ENCODE measurements at places on chromosomes 3 and 15. TPM values are rescaled to one million over a fixed set of nuclear protein-coding genes. Genes with fewer than 3 reads are reported as not detected.
A peak's percentile ranks its signal among the peaks of the same experiment; 100 is the strongest.

ZIC1 gene
- total RNA-seq: not detected

TGM5 gene
- total RNA-seq: not detected

IL5RA gene
- total RNA-seq: 0.73 TPM

DNA sequence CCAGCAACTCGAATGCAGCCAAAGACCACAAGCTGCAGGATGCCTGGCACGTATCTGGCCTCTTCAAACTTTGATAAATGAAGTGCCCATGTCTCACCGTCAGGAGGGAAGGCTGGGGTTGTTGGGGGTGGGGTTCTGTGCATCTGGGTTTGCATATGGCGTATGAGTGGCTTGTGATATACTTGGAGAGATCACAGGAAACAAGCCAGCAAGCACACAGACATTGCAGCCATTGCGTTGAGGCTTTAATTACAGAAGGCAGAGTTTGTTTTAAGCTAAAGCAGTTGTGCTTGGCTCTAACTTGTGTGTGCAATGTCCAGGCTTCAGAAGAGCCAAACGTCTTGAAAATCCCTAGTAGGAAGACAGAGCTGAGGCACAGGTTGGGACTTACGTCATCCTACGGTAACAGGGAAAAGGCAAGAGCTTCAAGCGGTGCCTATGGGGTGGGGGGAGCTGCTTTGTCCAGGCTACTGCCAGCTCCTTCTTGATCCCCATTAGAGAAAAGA, 109.2 kb downstream of the ASB7 start:
- H3K27ac ChIP-seq: no peak overlapping the region
- DNase-seq: no peak
- no peaks in the 10 kb centered on the region for H3K27me3 ChIP-seq
- H3K36me3 ChIP-seq: no peaks in the 10 kb centered on the region

DNA sequence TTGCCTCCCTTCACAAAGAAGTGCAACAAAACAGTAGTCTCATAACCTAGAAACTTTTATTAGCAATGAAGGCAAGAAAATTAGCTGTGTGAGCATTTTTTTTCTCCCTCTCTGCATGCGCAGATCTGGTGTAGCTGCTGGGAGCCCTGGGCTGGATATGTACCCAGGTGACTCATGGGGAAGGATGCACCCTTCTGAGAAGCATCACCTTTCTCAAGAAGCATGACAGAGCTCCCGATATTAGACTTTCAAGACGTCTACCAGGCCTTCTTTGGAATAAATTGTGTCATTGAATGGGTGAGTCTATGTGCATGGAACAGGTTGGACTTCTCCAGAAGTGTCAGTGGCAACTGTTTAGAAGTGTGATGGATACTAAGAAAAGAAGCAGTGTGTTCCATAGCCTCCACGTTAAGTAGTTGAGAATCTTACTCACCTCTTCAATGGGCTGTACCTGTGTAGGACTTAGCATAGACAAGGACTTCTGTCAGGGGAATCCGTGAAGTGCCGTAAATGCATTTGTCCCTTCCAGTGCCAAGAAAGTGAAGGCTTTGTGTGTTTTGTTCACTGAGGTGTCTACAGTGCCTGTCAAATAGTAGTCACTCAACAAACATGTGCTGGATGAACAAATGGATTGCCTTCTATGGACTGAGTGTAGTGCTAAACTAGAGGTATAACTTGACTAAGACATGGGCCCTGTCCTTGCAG, 47.7 kb upstream of the RASGRP1 start:
- H3K4me3 ChIP-seq: no peak overlapping the region
- H3K36me3 ChIP-seq: no peaks in the 10 kb centered on the region
- H3K27ac ChIP-seq: peak overlapping the region; percentile 58
- H3K27me3 ChIP-seq: no peaks in the 10 kb centered on the region

GRCh38 chr15:71136793-71137518, 21.7 kb downstream of the THSD4 start:
- H3K27me3 ChIP-seq: no peaks in the 10 kb centered on the region
- no peaks in the 10 kb centered on the region for H3K36me3 ChIP-seq
- H3K4me3 ChIP-seq: no peak overlapping the region
- no peak for DNase-seq

GRCh38 chr15:75705854-75706681, 6.6 kb downstream of the CSPG4 start:
- no peaks in the 10 kb centered on the region for H3K36me3 ChIP-seq
- no peaks in the 10 kb centered on the region for H3K27me3 ChIP-seq
- H3K4me1 ChIP-seq: no peaks in the 10 kb centered on the region
- no peak overlapping the region for H3K4me3 ChIP-seq
- DNase-seq: no peak

DNA sequence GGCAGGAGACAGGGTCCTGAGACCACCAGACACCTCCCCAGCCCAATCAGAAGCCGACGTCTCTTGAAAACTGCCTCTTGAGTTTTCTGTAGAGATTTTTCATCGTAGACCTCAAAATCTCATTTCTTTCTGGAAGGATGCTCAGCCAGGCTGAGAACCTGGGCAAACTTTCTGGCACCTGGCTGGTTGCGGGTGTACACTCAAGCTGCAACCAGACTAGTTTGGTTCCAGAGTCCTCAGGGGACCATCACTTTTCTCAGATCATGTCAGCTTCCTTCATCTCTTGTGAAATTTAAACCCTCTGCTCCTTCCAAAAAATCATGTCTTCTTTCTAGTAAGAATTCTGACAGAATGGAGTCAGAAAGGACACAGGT, 45.1 kb downstream of the CMTM7 start:
- no peak overlapping the region for H3K4me3 ChIP-seq
- peaks cover 32% of the 10 kb centered on the region for H3K4me1 ChIP-seq
- peaks cover 6% of the 10 kb centered on the region for H3K36me3 ChIP-seq

DNA sequence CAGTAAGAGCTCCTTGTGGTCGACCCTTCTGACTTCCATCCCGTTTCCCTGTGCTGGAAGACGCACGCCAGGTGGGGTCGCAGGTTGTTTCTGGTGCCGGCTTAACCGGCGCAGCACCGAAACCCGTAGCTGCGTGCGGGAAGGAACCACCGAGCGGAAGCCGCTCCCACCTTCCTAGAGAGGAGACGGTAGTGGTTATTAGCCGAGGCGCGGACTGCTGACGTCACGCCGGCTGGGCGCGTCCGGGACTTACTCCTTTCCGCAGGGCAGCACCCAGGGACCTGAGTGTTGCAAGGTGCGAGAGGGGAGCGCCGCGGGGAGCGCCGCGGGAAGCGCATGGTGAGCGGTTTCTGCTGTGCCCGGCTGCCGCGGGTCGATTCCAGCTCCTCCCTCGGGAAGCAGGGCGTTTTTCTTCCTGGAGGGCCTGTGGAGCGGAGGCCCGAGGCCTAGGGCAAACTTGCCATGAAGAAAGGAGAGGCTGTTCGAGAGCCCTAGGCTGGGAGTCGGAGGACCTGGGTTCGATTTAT, at the start of gene ZNF501:
TSS of gene ZNF501 (plus strand) at position 252 of the 527 bp plus-strand sequence. CDS start 4,787 bp downstream, outside the sequence.
- H3K27me3 ChIP-seq: no peaks in the 10 kb centered on the region
- H3K4me1 ChIP-seq: peaks cover 11% of the 10 kb centered on the region
- H3K36me3 ChIP-seq: no peaks in the 10 kb centered on the region

- no peak overlapping the region for H3K4me3 ChIP-seq
- no peak overlapping the region for H3K27ac ChIP-seq
- no peaks in the 10 kb centered on the region for H3K27me3 ChIP-seq
Observed at GRCh38 chr3:23079976-23080375, 123.2 kb upstream of the UBE2E2 start.

DNA sequence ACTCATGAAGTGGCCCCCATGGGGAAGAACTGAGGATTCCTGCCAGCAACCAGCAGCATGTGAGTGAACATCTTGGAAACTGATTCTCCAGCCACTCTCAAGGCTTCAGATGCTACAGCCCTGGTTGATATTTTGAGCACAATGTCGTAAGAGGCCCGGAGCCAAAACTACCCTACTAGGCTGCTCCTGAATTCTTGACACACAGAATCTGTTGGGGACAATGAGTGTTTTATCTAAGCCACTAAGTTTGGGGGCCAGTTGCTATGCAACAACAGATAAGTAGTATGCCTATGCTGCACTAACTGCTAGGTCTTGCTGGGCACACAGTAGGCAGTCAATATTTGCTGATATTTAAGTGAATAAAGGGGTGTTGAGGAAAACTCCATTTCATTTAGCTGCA, 89.9 kb upstream of the CHL1 start:
- no peaks in the 10 kb centered on the region for H3K4me1 ChIP-seq
- H3K27me3 ChIP-seq: no peaks in the 10 kb centered on the region
- DNase-seq: no peak
- H3K36me3 ChIP-seq: no peaks in the 10 kb centered on the region

DNA sequence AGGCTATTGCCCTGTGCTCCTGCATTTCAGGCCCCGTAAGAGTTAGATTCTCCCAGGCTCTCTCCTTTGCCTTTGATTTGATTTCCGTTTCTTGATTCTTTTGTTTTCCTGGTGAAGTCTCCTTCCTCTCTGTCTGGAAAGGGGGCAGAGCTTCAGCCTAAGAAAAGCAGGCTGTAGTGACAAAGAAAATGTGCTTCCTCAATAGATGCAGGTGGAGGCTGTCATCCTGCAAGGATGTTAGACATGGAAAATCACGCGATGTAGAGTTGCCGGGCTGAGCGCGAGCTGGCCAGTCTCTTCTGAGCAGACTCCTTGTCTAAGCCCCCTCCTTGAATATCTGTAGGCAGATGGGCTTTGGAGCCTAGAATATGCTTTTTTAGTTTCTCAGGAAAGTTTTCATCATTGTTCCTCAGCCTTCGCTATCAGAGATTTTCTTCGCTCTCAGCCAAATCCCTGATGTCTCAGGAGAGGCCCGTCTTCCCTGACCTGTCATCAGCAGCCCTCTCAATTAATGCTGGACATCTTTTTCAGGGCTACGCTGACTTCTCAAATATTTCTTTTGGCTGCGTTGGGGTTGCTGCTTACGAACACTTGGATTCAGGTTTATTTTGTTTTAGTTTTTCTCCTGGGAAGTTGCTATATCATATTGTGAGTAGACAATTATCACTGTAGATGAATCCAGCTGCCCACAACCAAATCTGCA, 163.6 kb downstream of the ITPR1 start:
- peaks cover 15% of the 10 kb centered on the region for H3K36me3 ChIP-seq
- no peaks in the 10 kb centered on the region for H3K4me1 ChIP-seq
- no peak overlapping the region for H3K27ac ChIP-seq

PPM1L gene
- total RNA-seq: 5.6 TPM

EXD1 gene
- not detected for total RNA-seq

- H3K27me3 ChIP-seq: no peaks in the 10 kb centered on the region
- no peak overlapping the region for H3K4me3 ChIP-seq
- no peaks in the 10 kb centered on the region for H3K4me1 ChIP-seq
- H3K36me3 ChIP-seq: no peaks in the 10 kb centered on the region
- H3K27ac ChIP-seq: no peak overlapping the region
- DNase-seq: peak; percentile 16
Observed at GRCh38 chr15:74988007-74988800, 7.2 kb upstream of the SCAMP5 start.

DNA sequence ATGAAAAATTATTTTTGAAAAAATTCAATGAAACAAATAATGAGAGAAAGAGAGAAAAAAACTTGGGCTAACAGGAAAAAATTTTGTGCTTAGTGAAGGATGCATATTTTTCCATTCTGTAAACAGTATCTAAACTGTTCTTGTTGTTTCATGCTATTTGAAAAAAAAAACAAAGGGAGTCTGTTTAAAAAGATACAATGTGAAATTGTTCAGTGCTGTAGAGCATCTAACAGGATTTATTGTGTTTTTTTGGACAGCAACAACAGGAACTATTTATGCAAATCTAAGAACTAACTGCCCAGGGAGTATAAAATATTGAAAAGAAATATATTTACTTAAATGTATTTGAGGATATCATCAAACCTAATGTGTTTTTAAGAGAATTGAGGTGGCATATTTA, 55.1 kb downstream of the PEX5L start:
- no peaks in the 10 kb centered on the region for H3K27me3 ChIP-seq
- no peak overlapping the region for H3K4me3 ChIP-seq
- no peak overlapping the region for H3K27ac ChIP-seq
- no peaks in the 10 kb centered on the region for H3K36me3 ChIP-seq
- no peaks in the 10 kb centered on the region for H3K4me1 ChIP-seq

GRCh38 chr3:185268194-185268962, 14.5 kb upstream of the EHHADH start:
- no peak overlapping the region for H3K27ac ChIP-seq
- DNase-seq: no peak
- H3K27me3 ChIP-seq: peaks cover 2% of the 10 kb centered on the region

GOLGA6A gene
- 0.37 TPM for total RNA-seq

- H3K4me3 ChIP-seq: no peak overlapping the region
- peaks cover 12% of the 10 kb centered on the region for H3K4me1 ChIP-seq
- H3K27ac ChIP-seq: no peak overlapping the region
- H3K27me3 ChIP-seq: no peaks in the 10 kb centered on the region
Observed at GRCh38 chr3:118938183-118938961, 96.3 kb downstream of the IGSF11 start.

DNA sequence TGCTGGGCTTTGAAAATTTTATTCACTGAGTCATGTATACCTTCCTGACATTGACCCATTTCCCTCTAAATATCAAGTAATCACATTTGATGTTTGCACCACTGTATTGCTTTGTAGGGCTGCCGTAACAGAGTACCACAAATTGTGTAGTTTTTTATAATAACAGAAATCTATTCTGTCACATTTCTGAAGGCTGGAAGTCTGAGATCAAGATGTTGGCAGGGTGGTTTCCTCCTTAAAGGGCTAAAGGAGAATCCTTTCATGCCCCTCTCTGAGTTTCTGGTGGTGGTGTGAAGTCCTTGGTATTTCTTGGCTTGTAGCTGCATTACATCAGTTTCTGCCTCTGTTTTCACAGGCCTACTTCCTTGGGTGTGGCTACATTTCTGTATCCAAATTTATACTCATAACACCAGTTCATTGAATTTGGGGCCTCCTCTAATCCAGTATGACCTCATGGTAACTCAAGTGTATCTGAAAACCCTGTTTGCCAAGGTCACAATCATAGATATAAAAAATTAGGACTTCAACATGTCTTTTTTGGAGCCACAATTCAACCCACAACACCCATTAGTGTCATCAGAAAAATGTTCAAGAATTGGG, 29.1 kb upstream of the ST6GAL1 start:
- H3K4me1 ChIP-seq: peaks cover 3% of the 10 kb centered on the region
- no peak overlapping the region for H3K27ac ChIP-seq
- no peaks in the 10 kb centered on the region for H3K36me3 ChIP-seq
- DNase-seq: no peak
- H3K4me3 ChIP-seq: no peak overlapping the region

ACAP2 gene
- 90.7 TPM for total RNA-seq

DNA sequence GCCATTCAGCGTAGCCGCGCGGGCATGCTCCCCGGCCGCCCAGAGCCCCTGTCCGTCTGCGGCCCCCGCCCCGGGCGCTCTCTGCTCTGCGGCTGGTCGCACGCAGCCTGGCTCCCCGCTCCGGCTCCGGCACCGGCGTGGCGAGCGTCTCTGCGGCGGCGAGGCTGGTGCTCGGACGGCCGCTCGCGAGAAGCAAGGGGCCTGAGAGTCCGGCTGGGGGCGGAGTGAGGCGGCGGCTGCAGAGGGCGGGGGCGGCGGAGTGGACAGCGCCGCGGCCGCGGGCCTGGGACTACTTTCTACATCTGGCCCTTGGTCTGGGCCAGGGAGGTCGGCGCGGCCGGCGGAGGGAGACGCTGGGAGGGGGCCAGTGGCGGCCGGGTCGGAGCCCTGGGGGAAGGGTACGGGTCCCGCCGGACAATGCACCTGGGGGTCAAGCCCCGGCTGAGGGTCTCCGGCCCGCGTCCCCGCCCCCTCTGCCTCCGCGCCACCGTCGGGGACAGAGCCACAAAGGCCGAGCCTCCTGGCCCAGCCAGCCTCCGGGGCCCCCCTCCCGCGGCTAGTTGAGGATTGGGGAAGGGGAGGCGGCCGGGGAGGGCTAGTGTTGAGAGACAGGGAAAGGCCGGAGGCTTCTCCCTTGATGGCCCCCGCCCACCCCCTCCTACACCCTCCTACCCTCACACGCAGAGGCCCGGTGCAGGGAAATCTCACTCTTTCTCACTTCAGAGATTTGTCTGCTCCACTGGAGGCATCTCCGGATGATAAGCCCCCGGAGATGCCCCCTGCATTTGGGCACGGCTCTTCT, at the start of gene PRTG:
TSS of gene PRTG (minus strand) at position 226 of the 802 bp plus-strand sequence. CDS start at position 5, 221 bp downstream.
- no peak for DNase-seq
- peaks cover 3% of the 10 kb centered on the region for H3K27me3 ChIP-seq
- H3K4me1 ChIP-seq: peaks cover 16% of the 10 kb centered on the region
- no peak within 1 kb of the TSS for H3K27ac ChIP-seq
- H3K4me3 ChIP-seq: peak within 1 kb of the TSS; percentile 82

MELTF gene
- total RNA-seq: 2.3 TPM

Measured in T-cell (primary cell).